Activated naive CD4-positive, alpha-beta T cell (primary cell): ENCODE measurements at places on chromosomes 6 and 20.

GRCh38 chr6:53287336-53288225 is 61.2 kb downstream of the ELOVL5 start:
- DNase-seq = no peak

GRCh38 chr20:50541606-50542041 is 31.4 kb downstream of the PTPN1 start:
- no peak for DNase-seq

DNA sequence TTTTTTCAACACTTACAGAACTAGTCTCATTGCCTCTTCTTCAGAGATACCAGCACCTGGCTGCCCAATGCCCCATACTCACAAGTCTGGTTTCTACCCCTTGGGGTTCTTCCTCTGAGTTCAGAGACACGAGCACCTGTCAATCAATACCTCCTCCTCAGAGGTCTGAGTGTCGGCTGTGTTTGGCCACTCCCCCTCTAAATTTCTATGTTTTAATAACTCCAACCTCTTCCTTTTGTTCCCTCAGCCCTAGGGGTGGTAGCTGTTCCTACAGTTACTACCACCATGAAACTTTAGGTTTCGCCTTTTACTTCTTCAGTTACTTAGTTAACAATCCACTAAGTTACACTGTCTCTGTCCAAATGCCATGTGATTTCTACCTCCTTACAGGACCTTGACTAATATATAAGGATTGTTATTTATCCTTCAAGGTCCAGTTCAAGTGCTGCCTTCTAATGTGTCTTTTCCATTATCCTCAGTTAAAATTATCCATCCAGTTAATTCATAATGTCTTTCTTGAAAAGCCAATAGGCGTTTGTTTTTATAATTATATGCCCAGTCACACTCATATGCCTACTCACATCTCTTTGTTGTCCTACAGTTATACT is 14.6 kb upstream of the PHF20 start:
- DNase-seq = no peak

- no peak for DNase-seq
Measured at GRCh38 chr6:93644611-93645010, 225.3 kb upstream of the EPHA7 start.

GRCh38 chr6:150336299-150336698 is 32.5 kb upstream of the IYD start:
- no peak for DNase-seq

GRCh38 chr20:60693496-60694133 is 558.4 kb upstream of the CDH4 start:
- no peak for DNase-seq

DNA sequence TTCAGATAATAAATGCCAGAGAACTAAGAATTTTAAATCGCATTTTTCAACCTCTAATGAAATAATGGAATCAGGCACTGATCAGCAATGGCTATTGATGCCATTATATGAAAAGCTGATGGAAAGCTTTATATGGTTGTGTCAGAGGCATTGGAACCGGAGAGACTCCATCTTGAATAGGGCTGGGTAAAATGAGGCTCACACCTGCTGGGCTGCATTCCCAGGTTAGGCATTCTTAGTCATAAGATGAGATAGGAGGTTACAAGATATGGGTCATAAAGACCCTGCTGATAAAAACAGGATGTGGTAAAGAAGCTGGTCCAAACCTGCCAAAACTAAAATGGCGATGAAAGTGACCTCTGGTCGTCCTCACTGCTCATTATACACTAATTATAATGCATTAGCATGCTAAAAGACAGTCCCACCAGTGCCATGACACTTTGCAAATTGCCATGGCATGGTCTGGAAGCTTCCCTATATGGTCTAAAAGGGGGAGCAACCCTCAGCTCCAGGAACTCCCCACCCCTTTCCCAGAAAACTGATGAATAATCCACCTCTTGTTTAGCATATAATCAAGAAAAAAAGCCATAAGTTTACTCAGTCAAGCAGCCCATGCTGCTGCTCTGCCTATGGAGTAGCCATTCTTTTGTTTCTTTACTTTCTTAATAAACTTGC is 40.2 kb upstream of the CD83 start:
- DNase-seq = no peak

DNA sequence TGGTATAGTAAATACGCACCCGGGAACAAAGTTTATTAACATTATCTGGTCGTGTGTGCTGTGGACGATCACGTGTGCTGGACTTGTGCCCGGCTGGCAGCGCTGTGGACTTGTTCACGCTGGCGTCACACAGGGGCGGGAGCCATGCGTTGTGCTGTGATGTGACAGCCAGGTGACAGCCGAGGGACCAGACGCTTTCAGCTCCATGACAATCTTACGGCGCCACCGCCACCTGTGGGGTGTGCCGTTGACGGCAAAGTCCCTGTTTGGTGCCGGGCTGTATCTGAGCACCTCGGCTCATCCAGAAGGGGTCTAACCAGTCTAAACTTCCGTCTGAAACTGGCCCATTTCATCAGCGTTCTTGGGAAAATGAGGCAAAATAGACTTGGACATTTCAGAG is 25.2 kb downstream of the DLL1 start:
- no peak for DNase-seq

GRCh38 chr6:13195803-13196202 is 132.5 kb downstream of the TBC1D7 start:
- DNase-seq = no peak

- DNase-seq = no peak
Measured at GRCh38 chr6:52904562-52905279, 4.8 kb downstream of the GSTA3 start.

- DNase-seq = no peak
Measured at GRCh38 chr20:59809630-59810448, 123.6 kb downstream of the SYCP2 start.
